Fibroblast of skin of right quadriceps (primary cell): ENCODE measurements at places on chromosomes 3 and 15.

- DNase-seq = peak; percentile 91
Measured at GRCh38 chr15:33104212-33104611, 90.3 kb downstream of the FMN1 start.

GRCh38 chr3:71942432-71943187 is 157.7 kb upstream of the PROK2 start:
- DNase-seq = no peak

GRCh38 chr3:43317461-43318316 is 31.3 kb downstream of the SNRK start:
- DNase-seq = no peak

- DNase-seq = no peak
Measured at GRCh38 chr15:70407336-70407670, 309.6 kb upstream of the TLE3 start.

- peak; percentile 92 for DNase-seq
Measured at GRCh38 chr3:146125951-146126350, 35.0 kb downstream of the PLOD2 start.

DNA sequence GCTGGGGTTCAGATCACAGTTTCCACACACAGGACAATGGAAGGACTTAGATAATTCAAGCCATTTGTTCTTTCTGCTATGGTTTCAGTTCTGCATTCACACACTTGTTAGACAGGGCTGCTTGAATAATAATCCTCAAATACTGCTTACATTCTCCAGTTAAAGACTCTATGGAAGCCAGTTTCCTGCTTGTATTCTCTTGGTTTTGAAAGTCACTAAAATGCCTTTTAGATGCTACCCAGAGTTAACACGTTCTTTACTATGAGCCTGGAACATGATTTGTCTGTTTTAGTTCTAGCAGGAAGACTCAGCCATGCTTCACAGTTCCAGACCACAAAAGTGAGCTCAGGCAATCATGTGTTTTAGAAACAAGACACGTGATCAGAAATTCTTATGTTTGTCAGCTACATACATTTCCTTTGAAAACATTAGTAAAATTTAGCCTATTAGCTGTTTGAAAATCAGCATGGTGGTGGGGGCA is 152.4 kb downstream of the LEKR1 start:
- DNase-seq = peak; percentile 14

DNA sequence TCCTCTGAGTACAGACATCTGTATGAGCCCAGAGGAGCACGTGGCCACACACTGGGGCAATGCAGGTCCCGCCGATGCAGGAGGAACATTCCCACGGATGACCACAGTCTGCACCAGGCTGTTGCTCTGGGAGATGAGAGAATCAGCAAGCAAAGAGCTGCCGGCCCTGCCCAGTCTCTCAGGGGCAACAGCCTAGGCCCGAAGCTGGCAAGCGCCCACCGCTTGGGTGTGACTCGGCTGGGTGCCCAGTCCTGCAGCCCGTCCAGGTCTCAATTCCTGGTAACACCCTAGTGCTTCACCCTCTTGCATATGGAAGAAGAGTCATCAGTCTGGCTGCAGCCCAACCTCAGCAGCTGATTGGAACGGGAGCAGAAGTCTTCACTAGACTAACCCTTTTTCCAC is 153.7 kb upstream of the HES1 start:
- peak; percentile 46 for DNase-seq

- no peak for DNase-seq
Measured at GRCh38 chr15:31574766-31575165, 248.1 kb downstream of the KLF13 start.
